ENCODE measurements at places on chromosomes 13 and 19.

DNA sequence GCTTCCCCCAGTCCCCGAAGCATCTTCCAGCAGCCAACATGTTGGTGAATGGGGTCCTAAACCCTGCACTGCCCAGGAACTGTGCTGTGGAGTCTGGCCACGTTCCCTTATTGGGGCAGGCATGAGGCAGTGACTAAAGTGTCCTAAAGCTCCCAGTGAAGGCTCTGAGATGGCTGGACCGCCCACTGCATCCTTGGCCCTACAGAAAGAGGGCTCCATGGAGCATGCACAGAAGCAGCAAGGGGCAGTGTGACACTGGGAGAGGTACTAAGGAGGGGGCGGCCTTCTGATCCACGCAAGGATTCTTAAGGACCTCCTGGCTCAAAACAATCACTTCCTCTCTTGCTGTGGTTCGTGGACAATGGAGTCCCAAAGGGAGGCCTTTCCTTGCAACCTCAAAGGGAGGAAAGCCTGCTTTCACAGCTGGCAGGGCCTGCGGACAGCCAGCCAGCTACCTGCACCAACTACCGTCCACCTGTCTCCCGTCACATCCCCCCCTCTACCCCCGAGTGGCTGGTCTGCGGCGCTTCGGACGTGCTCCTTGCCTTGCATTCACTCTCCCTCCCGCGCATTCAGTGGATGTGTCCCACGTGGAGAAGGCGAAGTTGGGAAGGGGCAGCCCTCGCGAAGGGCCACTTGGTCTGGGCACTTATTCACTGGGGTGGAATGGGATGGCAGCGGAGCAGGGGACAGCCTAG, 63.9 kb upstream of the STARD13 start:
- DNase-seq = no peak

- DNase-seq = no peak
Observed at GRCh38 chr19:51002089-51002532, 707 bp upstream of the KLK8 start.

GRCh38 chr19:35362261-35363000, 4.2 kb downstream of the FFAR3 start:
- DNase-seq = no peak

- DNase-seq = no peak
Observed at GRCh38 chr13:59368693-59369092, 795.0 kb downstream of the DIAPH3 start.

GRCh38 chr13:62920159-62920558, 1504.5 kb upstream of the PCDH20 start:
- no peak for DNase-seq
